ENCODE measurements at places on chromosomes 6 and 20. TPM values are rescaled to one million over a fixed set of nuclear protein-coding genes. Genes with fewer than 3 reads are reported as not detected.

The KHDC1L gene
- not detected for polyA plus RNA-seq

The TRIM15 gene
- polyA plus RNA-seq: not detected

The OR2H1 gene
- not detected for polyA plus RNA-seq

The SNAP25 gene
- polyA plus RNA-seq: 0.37 TPM

DNA sequence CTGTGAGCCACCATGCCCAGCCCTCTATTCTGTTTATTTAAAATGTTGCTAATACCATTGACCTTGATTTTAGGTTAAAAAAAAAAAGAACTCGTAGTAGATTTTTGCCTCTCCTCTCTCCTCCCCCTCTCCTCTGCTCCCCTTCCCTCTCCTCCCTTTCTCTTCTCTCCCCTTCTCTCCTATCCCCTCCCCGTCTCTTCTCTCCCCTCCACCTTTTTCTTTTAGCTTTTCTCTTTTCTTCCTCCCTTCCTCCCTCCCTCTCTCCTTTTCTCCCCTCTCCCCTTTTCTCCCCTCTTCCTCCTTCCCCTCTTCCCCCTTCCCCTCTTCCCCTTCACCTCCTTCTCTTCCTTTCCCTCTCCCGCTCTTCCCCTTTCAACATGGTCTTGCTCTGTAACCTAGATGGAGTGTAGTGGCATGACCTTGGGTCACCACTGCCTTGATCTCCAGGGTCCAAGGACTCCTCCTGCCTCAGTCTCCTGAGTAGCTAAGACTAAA is 223.8 kb downstream of the ZFAND3 start:
- DNase-seq: no peak

GRCh38 chr20:35618263-35619131 is 2.9 kb downstream of the SPAG4 start:
- DNase-seq: no peak

- DNase-seq: no peak
Measured at GRCh38 chr6:163533443-163533842, 118.9 kb downstream of the QKI start.

DNA sequence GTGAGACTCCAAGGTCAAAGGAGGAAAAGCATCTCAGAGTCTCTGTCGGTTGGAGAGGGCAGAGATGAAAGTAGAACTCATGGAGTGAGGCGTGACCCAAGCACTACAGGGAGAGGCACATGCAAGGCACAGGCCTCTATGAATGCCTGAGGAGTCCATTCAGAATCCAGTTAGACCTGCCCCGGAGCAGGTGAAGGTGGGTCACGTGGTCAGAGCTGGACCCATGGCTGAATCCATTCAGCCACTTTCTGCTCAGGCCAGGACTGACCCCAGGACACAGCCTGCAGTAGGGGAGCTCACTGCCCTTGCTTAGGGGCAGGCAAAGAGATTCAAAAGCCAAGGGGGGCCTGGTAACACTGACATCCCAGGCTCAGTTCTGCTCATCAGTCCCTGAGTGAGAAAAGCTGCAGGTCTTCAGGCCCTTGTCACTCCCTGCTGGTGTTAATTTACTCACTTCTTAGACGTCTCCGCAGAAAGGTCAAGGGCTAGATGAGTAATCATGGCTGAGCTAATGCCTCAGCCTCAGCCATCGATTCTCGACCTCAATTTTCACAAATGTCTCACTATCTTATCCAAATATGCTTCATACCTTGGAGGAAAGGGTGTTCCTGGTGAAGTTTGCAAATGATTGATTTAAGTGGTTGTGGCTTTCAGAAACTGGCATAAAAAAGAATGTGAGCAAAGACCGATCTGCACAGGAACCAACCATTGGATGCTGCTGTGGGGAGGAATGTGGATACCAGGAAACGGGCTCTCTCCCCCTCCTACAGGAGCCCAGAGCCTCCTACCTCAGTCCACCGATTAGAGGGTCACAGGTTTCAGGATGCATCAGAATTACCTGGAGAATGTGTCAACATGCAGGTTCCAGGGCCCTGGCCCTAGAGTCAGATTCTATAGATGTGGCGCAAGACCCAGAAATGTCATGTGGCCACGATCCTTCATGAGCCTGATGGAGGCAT is 584.4 kb downstream of the PTPRT start:
- no peak for DNase-seq

GRCh38 chr20:385448-385847 is 4.9 kb downstream of the TRIB3 start:
- no peak for DNase-seq

DNA sequence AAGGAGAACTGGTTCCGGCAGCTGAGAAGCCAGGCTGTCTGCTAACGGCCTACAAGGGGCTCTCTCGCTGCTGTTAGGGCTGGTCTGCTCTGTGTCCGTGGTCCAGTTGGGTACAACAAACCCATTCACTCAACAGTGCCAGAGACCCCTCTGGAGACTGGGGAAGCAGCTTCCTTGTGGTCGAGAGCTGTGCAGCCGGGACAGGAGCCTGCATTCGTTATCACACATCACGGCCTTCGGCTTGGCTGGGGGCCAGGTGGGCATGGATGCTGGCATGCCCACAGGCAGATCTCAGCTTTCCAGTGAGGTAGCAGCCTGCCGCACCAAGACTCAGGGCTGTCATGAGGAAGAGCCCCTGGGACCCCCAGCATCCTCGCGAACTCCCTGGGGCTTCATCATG is 124.7 kb downstream of the PREX1 start:
- DNase-seq: no peak

DNA sequence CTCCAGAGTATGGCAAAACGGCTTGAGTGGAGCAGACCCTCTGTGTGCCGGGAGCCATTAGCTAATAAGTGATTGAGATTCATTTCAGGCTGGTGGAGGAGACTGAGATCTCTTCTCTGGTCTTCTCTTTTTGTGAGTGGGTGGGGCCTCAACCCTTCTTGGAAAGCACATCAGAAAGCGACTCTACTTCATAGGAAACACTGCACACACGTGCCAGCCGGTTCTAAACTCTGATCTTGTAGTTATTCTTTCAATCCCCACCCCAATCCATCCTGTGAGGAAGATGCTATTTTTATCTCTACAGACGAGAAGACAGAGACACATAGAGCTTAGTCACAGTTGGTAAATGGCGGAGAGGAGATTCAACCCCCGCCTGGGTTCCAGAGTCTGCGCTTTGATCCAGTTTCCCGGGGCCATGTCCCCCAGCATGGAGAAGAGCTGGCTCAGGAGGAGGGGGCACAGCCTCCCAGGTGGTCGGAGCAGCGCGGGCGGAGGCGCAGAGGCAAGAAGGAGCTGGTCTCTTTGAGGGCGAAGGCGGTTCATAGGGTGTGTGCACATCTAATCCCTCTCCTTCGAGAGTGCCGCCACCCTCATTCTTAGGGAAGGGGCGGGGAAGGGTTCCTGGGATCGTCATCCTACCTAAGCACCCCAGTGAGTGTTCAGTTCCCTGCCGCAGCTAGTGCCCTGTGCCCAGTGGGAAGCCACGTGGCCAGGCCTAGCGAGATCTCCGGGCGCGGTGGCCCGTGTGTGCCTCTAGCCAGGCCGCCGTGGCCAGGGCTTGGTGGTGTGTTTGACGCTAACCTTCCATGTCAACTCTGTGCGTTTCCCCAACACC is 49.0 kb upstream of the TAGAP start:
- DNase-seq: no peak

DNA sequence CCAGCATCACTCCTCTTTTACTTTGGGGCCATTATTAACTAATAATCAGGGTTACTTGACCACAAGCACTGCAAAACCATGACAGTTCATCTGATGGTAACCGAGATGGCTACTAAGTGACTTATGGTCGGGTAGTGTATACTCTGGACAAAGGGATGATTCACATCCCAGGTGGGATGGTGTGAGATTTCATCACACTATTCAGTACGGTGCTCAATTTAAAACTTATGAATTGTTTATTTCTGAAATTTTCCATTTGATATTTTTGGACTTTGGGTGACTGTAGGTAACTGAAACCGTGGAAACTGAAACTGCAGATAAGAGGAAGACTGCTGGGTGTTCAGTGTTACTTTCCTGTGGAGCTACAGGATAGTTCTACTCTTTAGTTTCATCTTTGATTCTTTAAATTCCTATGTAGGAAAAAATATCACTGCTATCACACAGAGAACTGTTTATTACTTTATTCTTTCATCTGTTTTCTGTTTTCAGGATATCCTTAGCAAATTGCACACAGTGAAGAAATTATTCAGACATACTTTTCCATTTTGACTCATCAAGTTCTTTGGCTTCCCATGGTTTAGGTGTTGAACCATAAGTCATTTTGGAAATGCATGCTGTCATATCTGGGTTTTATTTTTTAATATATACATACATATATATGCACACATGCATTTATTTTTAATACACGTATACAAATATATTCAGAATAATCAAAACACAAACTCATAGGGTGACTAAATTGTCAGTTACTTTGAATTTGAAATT is 59.1 kb upstream of the C20orf144 start:
- no peak for DNase-seq

DNA sequence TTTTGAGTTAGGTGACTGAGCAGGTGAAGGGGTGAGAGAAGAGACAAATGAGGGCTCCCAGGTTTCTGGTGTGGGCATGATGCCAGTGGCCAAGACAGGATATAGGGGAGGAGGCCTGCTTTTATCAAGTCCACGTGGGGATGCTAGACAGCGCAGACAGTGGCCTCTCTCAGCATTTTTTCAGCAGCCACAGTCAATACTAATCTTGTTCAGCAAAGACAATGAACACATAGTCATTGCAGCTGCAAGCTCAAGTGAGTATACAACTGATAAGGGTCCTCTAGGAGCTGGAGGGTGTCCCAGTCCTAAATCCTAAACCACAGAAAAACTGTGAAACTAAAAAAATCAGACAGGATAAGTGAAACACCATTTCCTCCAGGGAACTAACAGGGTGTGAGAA is 48.6 kb downstream of the UQCC1 start:
- DNase-seq: no peak

GRCh38 chr6:150445486-150445885 is 76.7 kb downstream of the IYD start:
- no peak for DNase-seq

- DNase-seq: no peak
Measured at GRCh38 chr20:38995536-38996044, 33.4 kb downstream of the DHX35 start.

DNA sequence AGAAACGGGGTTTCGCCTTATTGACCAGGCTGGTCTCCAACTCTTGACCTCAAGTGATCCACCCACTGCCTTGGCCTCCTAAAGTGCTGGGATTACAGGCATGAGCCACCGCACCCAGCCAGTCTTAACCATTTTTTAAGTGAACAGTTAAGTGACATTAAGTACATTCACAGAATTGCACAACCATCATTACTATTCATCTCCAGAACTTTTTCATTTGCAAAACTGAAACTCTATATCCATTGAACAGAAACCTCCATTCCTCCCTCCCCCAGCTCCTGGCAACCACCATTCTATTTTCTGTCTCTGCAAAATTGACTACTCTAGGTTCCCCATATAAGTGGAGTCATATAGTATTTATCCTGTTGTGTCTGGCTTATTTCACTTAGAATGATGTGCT is 59.7 kb downstream of the PLCB4 start:
- no peak for DNase-seq

GRCh38 chr6:7675353-7675945 is 50.5 kb upstream of the BMP6 start:
- DNase-seq: no peak

GRCh38 chr6:104591573-104592334 is 268.0 kb downstream of the HACE1 start:
- no peak for DNase-seq

- DNase-seq: no peak
Measured at GRCh38 chr6:41059556-41059955, 6.6 kb downstream of the APOBEC2 start.

- DNase-seq: peak; percentile 39
Measured at GRCh38 chr20:37914672-37915433, 11.9 kb downstream of the VSTM2L start.

- DNase-seq: no peak
Measured at GRCh38 chr6:56759521-56759920, 116.8 kb upstream of the DST start.

DNA sequence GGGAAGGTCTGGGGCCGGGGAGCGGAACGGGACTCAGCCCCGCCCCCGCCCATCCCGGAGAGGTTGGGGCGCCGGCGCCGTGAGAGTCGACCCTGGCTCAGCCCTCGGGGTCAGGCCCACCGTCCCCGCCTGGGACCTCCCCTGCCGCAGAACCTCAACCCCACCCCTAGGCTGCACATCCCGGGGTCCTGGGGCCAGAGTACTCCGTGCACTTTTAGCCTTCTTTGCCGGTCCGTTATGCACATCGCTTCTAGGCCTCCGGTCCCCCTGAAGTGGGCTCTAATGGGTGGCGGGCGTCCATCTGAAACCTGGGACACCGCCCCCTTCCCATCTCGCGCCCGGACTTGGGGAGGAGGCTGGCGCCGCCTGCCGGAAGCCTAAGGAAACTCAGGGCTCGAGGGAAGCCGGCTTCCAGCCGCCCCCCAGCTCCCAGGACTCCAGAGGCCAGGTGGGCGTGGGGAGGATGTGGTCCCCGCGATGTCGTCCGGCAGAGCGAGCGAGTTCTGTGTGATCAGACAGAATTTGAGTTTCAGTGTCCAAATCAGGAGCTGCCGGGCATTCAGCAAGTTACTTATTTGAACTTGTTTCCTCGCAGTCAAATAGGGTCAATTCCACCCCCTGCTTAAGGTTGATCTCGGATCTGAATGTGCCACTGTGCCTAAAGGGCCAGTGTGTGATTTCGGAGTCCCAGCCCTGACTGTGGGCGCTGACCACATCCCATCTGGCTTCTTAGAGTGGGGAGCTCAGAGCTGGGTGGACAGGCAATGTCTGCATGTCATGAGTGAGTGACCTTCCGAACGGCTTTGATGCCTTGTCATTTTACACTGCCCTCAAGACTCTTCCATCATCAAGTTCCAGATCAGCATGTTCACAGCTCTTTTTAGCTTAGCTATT is 47.6 kb downstream of the CPXM1 start:
- peak; percentile 23 for DNase-seq

- DNase-seq: no peak
Measured at GRCh38 chr6:136503303-136504029, 46.8 kb downstream of the MAP7 start.

- DNase-seq: no peak
Measured at GRCh38 chr6:158543606-158544185, 16.2 kb upstream of the TMEM181 start.

DNA sequence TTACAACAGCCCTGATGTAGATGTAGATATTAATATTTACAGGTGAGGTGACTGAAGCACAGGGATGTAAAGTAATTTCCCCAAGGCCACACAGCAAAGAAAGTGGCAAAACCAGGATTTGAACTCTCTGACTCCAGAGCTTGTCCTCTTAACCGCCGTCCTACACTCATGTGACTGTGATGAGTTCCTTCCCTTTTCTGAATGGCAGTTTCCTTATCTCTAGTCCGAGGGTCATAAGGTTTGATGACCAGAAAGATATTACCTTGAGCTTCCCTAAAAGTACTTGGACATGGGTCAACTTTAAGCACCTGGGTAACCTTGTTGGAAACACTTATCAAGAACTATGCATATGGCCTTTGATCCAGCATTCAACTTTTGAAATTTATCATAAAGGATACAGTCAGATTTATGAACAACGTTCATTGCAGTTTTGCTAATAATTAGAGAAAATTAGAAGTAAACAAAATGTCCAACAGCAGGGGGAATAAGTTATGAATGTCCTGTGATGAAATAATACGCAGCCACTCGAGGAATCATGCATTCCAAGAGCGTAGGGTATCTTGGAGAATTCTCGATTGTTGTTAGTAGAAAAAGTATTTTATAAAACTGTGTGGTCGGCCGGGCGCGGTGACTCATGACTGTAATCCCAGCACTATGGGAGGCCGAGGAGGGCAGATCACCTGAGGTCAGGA is 2.3 kb upstream of the TLDC2 start:
- DNase-seq: no peak

- DNase-seq: no peak
Measured at GRCh38 chr6:71053475-71053874, 96.6 kb upstream of the B3GAT2 start.
